GM12878 (cell line): ENCODE measurements at places on chromosomes 3 and 15.

DNA sequence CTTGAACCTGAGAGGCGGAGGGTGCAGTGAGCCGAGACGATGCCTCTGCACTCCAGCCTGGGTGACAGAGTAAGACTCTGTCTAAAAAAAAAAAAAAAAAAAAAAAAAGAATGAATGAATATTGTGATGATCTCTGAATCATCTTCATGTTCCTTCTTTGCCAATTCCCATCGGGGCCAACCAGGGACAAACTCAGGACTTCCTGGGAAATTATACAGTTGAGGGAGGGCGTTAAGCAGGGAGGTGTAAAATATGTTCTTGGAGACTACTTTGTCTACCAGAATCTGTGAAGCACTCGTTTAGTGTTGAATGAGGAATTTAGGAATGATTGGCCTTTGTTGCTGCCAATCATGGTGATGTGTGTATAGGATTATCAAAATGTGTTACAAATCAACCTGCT, 210.6 kb downstream of the PTPRG start:
- no peak for DNase-seq

- DNase-seq, result no peak
Measured at GRCh38 chr15:68551296-68551635, 27.5 kb upstream of the CORO2B start.

- DNase-seq, result no peak
Measured at GRCh38 chr3:139304383-139304782, 39.4 kb upstream of the MRPS22 start.

DNA sequence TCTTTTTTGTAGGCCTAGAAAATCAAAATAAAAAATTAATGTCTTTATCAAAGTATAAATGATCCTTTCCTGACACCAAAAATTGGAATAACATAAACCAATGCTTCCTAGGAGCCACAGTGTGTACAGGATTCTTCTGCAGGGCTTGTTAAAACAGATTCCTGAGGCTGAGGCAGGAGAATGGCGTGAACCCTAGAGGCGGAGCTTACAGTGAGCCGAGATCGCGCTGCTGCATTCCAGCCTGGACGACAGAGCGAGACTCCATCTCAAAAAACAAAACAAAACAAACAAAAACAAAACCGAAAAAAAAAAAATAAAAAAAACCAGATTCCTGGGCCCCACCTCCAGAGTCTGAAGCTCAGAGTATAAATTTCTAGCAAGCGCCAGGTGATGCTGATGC, 78.0 kb downstream of the PEX5L start:
- no peak for DNase-seq

DNA sequence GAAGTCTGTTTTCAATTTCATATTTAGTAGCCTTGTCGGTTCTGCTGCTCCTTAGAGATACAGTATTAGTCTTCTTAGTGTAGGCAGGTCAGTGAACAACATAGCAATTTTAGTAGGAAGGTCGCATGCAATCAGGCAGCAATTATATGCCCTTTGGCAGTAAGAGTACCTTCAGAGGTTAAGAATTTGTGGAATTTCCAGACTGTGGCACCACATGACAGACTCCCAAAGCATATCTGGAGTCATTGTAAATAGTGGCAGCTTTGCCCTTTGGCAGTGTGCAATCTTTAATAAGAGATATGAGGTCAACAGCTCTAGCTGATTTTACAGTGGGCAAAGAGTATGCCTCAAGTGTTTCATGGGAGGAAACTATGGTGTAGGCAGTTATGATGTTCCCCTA, 1532.5 kb upstream of the CADM2 start:
- DNase-seq, result no peak

- no peak for DNase-seq
Measured at GRCh38 chr15:95261546-95261945, 1030.2 kb downstream of the MCTP2 start.

DNA sequence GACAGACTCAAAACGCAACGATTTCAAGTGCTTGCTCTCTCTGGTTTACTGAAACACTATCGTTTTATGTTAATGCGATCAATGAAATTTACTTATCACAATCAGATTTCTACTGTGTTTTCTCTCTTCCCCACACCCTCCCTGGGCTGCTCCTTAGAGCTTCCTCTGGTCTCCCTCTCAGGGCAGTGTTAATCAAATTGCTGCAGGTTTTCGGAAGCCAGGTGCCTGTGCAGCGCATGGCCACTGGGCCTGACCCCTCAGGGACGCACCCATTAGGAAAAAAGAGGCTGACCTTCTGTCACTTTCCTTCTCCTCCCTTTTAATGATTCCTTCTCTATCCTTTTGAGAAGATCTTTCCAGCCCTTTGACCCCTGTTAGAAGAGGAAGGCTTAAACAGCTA, 134.5 kb upstream of the ONECUT1 start:
- DNase-seq, result no peak

DNA sequence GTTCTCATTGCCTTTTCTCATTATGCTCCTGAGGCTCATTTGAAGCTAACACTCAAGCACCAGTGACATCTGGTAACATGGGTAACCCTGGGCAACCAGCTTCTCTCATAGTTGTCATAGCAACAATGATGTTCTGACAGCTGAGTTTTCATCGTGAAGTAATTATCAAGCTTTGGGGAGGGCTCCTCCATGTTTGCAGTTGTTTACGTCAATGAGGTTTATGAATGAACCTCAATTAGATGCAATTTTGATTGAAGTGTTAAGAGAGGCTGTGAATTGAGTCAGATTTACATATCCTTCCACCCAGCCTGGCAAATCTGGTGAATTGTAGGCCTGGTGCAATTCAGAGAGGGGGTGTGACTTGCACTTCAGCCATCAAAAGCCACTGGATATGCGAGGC, 119.3 kb upstream of the CHD2 start:
- no peak for DNase-seq

GRCh38 chr3:193040836-193041672, 123.4 kb upstream of the MB21D2 start:
- DNase-seq, result peak; percentile 5

GRCh38 chr15:40744815-40745152, 10.3 kb downstream of the RMDN3 start:
- DNase-seq, result no peak

DNA sequence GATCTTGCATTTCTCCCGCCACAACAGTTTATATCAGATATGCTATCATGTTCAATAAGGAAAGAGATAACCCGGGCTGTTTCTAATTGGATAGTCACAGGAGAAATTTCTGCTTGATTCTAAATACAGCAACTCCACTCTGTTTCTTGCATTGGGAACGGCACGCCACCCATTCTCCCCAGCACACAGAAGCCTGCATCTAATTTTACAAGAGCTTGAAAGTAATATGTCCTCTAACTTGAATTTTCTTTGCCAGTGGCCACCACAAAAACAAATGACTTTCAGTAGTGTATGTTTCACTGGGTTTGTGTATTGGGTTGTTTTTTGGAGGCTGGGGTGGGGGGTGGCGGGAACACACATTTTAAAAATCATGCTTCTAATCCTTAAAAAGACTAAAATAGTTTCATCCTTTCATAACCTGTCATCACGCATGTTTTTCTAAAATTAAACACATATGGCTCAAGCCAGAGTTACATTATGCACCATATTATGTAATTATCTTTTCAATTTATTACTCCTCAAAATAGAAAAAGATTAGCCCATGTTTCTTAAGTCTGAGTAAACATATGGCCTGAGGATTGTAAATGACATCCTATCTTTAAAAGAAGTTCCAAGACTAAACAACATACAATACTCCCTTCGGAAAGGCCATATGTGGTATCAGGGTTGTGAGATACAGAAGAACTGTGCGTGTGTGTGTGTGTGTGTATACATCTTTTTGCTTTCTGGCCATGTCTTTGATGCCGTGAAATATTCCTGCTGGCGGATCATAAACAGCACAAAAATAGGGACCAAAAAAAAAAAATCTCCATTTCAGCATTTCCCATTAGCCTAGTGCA, 176.3 kb downstream of the FOXP1 start:
- DNase-seq, result no peak

DNA sequence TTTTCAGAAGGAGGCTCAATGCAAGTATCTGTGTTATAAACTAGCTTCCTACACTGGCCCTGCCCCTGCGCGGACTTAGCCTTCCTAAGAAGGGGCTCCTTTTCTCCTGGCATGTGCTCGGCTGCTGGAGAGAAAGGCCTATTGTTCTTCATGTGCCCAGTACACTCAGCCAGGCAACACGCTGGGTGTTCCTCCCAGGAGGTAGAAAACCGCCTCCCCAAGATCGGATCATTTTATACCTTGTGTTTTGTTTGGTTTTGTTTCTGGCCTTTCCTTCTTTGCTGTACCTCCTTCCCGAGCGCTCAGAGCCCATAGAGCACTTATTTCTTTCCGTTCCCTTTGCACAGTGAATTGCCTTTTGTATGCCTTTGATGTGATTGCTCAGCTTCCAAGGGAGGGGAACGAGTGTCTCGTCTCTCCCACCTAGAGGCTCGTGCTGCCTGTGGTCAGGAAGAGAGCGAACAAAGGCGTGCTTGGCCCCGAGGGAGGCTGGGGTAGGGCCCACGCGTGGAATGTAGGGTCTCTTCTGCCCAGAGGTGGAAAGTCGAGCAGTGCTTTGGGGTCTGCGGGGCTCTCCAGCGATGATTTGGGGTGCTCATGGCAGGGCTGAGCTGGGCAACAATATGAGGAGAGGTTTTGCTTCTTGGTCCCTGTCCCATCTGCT, 30.0 kb downstream of the CCNL1 start:
- no peak for DNase-seq

DNA sequence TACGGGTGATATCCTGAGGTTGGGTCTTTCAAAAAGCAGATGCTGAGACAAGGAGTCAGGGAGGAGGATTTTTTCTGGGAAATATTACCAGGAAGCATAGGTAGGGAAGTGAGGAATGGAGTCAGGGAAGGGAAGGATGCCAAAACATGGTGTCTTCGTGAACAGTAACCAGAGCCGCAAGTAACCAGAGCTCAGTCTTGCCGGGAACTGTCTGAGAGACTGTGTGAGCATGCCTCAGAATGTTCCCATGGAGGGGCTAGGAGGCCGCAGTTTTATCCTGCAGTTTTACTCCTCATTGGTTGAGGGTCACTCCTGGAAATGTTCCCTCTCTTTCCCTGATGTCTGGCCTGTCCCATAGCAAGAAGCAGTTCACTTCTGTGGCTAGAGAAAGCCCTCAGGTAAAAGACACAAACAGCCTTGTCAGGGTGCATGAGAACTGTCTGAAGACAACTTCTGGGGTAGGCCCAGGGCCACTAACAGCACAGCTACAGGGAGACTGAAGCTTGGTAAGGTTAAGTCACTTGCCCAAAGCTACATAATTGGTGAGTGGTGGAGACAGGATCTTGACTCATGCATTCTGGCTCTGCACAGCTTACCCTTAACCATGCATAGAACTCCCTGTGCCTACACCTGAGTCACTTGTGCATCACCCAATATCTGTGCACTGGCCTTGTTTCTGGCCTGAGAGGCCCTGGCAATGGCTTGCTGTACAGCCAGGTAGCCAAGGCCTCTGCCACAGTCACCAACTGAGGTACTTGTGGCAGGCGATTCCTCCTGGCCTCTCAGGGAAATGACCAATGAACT, 76.3 kb upstream of the FRMD4B start:
- DNase-seq, result no peak

- DNase-seq, result no peak
Measured at GRCh38 chr15:72005483-72005882, 112.5 kb downstream of the MYO9A start.

DNA sequence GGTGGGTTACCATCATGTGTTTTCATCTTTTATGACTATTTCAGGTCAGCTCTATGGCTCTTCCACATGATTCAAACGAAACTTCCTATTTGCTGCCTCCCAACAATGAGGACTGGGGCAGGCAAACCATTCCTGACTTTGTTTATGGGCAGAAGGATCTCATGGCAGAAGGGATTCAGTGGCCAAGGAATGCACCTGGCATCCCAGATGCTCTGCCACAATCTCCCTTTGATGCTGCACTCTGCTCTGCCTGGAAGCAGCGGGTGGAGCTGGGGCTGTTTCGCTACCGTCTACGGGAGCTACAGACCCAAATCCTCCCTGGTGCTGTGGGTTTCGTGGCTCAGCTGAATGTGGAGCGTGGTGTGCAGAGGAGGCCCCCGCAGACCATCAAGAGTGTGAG, 6.8 kb downstream of the GDPGP1 start:
- no peak for DNase-seq

DNA sequence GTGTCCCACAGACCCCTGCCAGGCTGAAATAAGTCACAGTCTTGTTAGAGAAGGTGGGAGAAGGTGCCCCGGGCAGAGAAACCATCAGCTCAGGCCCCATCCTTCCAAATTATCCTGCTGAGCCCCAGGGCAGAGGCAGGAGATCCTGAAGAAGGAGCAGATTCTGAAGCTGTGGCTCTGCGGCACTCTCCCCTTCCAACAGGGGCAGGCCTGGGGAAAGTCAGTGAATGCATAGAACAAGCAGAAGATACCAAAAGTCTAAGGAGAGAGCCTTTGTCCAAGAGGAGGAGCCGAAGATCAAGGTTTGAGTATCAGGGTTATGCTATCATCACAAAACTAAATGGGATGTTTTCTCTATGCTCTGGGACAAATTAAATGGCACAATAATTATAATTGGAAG, 249.3 kb downstream of the XXYLT1 start:
- DNase-seq, result no peak

- no peak for DNase-seq
Measured at GRCh38 chr15:39797407-39797806, 14.8 kb upstream of the FSIP1 start.

GRCh38 chr3:167929968-167930367, 165.8 kb downstream of the GOLIM4 start:
- no peak for DNase-seq

- DNase-seq, result no peak
Measured at GRCh38 chr3:126212620-126213378, 32.4 kb upstream of the ALDH1L1 start.

DNA sequence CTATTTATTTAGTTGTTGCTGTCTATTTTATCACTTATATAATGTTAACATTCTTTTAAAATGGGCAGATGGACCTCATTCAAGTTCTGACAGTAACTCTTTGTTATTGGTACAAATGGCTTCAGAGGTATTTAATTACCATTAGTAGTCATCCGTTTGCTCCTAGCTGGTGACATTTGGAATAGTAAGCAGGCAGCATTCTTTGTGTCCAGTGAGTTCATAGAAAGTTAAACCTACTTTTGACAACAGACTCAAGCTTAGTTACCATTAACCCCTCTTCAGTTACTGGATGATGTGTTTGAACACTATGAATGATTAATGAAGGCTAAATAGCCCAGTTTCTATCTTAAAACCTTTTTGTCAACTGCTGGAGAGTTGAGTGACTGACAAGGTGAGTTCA, 500.7 kb upstream of the ATP11B start:
- no peak for DNase-seq

- no peak for DNase-seq
Measured at GRCh38 chr3:163582967-163583366, 1495.3 kb downstream of the SI start.

GRCh38 chr3:55893045-55893664, 406.0 kb upstream of the WNT5A start:
- DNase-seq, result no peak

DNA sequence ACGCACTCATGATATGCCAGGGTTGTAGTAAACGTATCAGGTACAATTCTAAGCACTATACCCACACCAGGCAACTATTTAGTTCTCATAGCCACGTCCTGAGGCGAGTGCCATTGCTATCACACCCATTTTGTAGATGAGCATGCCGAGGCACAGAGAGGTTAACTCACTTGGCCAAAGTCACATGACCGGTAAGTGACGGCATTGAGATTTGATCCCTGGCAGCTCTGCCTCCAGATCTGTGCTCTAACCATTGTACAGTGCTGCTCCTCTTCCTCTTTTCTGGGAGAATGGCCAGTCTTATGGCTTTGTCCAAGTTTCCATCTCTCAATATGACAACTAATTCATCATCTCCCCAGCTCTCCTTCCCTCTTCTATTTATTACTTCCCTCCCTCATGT, 18.9 kb upstream of the ATP2B2 start:
- no peak for DNase-seq
